ENCODE measurements at places on chromosomes 7 and 10.

GRCh38 chr7:82539969-82540368, 96.4 kb upstream of the CACNA2D1 start:
- DNase-seq, result no peak

GRCh38 chr7:40986351-40986873, 716.5 kb downstream of the INHBA start:
- no peak for DNase-seq

DNA sequence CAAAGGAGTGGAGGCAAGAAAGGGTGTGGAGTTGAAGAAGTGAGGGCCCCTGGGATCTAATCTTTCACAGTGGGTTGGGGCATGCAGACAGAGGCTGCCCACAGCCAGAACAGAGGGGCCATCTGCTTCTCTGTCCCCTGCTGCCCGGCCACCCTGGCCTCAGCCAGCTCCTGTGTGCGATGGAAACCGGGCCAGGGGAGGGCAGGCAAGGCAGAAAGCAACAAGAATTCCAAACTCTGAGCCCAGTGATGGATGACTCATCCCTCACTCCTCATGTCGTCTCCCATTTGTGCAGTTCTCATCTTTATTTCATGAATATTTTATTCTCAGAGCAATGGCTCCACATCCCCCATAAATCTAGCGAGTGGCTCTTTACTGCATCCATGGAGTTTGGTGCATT, 757.1 kb downstream of the GRID1 start:
- DNase-seq, result no peak

GRCh38 chr10:97744405-97745035, 7.6 kb downstream of the ZFYVE27 start:
- DNase-seq, result no peak

DNA sequence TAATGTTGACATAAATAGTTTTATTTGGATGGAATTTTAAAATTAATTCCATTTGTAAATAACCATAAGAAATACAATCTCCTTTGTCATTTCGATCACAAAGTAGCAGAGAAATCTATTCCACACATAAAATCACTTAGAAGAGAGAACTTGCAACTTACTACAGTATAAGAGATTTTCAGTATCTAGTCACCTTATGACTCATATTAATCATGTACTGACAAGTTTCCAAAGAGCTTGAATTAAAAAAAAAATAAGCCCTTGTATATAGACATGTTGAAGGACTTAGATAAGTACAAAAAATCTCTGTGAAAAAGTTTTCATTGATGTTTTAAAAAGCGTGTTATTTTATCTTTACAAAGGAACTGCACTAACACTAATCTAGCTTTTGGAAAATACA, 207.1 kb upstream of the ETV1 start:
- DNase-seq, result no peak

DNA sequence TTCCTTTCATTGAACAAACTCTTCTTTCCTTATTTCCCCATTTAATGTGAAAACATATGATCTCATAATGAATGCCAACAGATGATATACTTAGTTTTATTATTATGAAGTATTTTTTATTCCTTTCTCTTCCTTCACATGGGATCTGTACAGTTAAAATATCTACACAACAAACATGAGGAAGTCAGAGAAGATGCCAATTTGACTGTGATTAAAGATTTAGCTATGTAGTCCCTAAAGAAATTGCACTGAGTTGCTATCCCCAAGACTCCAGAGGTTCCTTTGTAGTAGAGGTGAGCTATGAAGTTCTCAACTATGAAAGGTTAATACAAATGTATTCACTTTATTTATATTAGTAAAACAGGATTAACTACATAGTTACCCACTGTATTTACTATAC, 60.6 kb upstream of the LRRN3 start:
- DNase-seq, result no peak
